ENCODE measurements at places on chromosomes 7 and 10.

GRCh38 chr10:17380888-17381287 lies 73.5 kb downstream of the ST8SIA6 start:
- no peak for DNase-seq

DNA sequence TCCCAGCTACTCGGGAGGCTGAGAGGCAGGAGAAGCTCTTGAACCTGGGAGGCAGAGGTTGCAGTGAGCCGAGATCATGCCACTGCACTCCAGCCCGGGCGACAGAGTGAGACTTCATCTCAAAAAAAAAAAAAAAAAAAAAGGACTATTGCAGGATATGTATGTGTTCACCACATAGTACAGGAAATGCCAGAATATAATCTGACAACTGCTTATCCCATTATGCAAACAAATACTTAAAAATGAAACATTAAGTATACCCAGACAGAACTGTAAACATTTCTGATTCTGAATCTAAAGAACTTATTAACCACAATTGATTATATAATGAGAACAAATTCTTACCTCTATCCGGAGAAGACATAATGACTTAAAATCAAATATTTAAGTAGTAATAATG lies 18.7 kb downstream of the DKK1 start:
- no peak for DNase-seq

DNA sequence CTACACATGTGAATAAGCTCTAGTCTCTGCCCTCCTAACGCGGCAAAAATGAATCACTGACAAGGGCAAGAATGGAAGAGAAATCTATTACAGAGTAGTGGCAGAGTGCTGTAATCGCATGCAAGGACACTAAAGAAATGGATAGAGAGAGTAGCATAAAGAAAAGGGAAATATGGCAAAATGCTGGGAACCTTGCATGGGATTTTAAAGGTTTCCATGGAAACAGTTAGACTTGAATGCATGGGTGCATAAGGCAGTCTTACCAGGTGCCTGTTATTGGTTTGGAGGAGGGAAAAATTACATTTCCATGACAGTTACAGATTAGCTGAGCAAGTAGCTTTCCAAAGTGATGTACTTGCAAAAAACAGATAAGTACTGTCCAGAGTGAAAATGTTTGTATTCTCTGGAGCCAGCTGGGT lies 233.4 kb downstream of the PTN start:
- no peak for DNase-seq

- no peak for DNase-seq
These were observed 374.6 kb downstream of the CALN1 start for GRCh38 chr7:72037516-72037915.

DNA sequence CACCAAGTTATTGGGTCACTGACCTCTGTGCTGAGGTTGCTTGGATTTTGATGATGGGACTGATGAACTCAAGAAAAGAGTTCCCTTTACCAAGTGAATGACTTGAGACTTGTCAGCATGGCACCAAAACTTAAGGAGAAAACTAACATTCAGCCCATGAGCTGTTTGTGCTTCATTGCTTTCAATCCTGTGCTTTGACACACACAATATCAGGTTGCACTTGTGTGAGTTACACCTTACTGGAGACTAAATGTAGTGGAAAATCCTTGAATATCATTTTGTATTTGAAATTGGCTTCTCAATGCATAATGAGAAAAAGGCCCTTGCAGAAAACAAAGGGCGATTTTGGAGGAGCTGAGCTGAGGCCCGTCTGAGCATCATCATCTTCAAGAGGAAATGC lies 2.7 kb downstream of the BAG3 start:
- DNase-seq: no peak

DNA sequence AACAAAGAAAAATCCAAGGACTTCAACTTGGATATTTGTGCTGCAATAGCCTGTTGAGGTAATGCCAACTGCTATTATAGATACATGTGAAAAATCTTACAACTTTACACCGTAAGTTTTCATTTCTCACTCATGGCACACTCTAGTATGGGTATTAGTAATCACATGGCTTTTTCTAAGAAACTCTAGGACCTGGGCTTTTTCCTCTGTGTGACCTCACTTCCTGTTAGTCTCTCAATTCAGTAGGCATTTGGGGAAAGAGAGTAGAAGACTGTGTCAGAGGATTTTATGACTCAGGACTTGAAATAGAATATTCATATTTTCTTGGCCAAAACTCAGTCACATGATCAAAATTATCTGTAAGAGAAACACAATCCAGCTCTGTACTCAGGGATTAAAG lies 1049.9 kb downstream of the REEP3 start:
- DNase-seq: no peak

DNA sequence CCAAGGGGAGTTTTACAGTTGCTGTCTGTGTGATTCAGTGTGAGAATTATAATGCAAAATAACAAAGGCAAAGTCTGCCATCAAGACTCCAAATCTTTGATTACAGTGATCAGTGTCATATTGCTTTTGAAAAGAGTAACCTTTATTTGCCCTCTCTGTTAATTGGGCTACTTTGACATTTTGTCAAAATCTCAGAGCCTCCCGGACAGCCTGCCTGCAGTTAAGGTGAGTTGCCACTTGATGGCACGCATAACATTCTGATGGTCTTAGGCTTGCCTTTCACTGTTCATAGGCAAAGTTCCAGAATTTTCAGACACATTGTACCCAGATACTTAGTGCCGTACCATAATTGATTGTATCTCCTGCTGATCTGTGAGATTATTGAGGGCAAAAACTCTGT lies 253.5 kb downstream of the ABCA13 start:
- no peak for DNase-seq

- no peak for DNase-seq
These were observed 1.3 kb upstream of the SPOCK2 start for GRCh38 chr10:72089618-72090017.

DNA sequence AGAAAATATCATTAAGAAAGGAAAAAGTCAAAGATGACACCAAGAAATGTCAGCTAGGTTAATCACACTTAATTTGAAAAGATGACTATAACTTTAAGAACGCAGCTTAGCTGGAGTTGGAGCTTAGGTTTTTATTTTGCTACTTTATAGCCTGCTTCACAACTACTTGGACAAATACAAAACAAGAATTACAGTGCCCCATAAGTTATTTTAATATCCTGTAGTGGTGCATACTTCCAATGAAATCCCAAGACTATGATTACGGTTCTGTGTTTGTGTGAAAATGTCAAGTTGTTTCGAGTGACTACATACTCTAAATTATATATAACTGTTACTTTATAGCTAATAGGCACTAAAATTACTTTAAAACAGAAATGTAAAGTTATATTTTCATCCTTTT lies 244.6 kb upstream of the MGMT start:
- DNase-seq: no peak

GRCh38 chr10:4527281-4527970 lies 298.6 kb upstream of the AKR1E2 start:
- DNase-seq: no peak

- no peak for DNase-seq
These were observed 25.3 kb downstream of the ZSCAN25 start for GRCh38 chr7:99642027-99642426.

GRCh38 chr7:14179781-14180180 lies 190.3 kb upstream of the ETV1 start:
- no peak for DNase-seq

DNA sequence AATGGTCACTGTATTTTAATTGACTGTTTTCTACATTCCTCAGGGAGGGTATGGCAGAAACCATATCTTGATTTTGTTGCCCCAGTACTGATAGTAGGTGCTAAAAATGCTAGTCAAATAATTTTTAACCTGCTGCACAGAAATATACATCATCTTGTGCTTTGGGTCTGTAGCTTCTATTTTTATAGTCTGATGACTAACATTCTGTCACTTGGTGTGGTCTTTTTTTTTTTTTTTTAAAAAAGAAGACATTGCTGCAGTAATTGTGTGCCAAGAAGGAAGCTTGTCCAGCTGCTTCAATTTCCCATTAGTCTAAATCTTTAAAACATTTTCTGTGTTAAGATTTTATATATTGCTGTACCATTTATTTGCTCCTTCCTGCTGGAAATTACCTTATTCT lies 83.6 kb downstream of the ICA1 start:
- no peak for DNase-seq

GRCh38 chr10:130224228-130224627 lies 88.0 kb downstream of the GLRX3 start:
- no peak for DNase-seq

GRCh38 chr7:157372300-157373232 lies 35.8 kb downstream of the DNAJB6 start:
- DNase-seq: no peak

GRCh38 chr7:27088002-27088922 lies 7.5 kb downstream of the HOXA1 start:
- DNase-seq: no peak

GRCh38 chr10:98417481-98417959 lies 2.5 kb upstream of the PYROXD2 start:
- DNase-seq: no peak

DNA sequence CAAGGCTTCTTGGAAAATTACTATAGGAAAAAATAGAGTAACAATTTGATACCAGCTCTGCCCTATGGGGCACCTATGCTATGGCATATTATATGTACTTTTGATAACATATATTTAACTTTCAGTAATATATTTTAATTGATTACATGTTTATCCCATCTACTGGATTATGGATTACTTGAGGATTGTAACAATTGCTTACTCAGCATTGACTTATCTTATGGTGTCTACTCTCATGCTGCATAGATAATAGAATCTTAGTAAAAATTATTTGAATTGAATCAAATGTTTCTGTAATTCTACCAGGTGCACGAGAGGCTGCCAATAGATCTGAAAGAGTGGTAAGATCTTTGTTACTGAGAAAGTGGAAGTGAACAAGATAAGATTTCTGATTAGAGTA lies 57.8 kb upstream of the CALCR start:
- no peak for DNase-seq

GRCh38 chr10:5317547-5318107 lies 47.1 kb upstream of the UCN3 start:
- DNase-seq: peak; percentile 90

DNA sequence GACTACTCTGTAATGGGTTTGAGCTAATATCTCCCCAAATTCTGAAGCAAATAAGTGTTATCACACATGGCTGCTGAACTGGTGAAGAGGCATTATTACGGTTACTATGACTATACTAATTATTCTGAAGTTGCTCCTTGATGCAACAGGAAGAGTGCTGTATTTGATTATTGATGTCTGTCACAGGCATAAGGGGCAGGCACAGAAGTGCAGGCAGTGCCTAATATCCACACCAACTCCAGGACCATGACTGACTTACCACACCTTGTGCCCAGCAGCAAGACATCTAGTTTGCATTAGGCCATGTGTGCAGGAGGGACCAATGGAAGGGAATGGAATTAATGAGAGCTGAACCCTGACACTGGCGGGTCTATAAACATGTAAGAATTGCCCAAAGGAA lies 62.7 kb downstream of the AMPH start:
- no peak for DNase-seq

GRCh38 chr10:58667658-58668310 lies 155.1 kb downstream of the BICC1 start:
- no peak for DNase-seq

DNA sequence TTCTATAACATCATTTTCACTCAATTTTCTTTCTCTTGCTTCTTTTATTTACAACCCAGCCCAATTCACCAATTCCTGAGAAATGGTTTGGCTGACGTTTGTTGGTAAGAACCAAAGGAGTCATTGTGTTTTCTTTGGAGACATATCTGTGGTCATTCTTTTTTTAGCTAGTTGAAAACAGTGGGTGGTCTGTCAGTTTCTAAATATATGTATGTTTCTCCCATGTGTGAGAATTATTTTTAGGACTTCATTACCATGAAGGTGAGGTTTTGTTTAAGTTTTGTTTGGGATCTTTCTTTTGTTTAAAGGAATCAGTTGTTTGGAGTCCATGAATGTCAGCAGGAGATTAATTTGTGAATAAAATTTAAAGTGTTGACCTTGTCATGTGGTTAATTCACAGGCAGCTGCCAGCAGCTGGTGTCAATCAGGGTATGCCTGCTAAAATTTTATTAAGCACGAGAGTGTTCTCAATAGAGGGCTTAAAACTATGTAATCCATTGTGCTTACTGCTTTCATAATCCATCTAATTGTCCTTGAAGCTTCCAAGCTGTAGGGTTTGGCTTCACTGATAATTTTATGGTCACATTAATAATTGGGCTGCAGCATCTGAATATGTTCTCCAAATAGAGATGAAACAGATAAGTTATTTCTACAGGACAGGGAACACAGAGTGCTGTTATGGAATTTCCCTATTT lies 38.7 kb downstream of the INSYN2A start:
- DNase-seq: no peak

DNA sequence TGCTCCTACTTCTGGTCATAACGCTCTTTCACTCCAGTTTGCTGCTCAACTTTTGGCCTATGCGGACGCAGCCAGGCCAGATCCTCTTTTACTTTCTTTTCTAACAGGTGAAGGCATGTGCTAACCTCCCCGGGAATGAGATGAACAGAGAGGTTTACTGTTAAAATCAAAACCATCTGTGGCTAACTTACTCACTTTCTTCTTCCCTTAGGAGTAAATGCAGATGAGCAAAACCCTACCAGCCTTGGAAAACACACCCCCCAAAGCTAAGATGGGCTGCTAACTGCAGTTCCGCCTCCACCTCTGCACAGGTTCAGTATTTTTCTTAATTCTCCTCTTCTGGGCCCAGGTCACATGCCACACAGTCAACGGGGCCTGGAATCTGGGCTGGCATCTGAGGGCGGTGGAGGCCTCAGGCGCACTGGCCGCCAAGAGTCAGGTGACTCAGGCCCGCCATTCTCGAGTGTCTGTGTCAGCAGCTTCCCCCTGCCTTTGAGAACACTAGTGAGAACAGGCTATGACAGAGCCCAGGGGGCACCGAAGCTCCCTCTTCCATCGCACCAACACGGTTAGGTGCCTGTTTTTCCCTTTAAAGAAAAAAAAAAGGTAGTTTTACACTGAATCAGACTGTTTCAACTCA lies 11.1 kb downstream of the FAM53B start:
- peak; percentile 83 for DNase-seq

DNA sequence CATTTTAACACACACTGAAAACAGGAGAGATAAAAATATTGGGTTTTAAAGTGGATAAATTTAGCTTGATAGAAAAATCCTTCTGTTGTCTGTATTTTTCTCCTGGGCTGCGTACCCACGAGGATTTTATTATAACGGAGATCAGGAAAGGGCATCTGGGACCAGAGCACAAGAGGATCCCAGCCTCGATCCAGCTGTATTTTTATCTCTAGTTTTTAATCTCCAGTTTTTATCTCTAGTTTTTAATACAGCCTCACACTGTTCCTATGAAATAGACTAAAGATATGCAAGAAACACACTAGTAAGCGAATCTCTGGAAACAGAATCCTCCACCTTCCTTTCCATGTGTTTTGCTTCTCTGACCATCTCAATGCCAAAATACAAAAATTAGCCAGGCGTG lies 295.2 kb downstream of the FRMD4A start:
- no peak for DNase-seq

GRCh38 chr7:37211097-37211880 lies 237.4 kb downstream of the ELMO1 start:
- DNase-seq: no peak

DNA sequence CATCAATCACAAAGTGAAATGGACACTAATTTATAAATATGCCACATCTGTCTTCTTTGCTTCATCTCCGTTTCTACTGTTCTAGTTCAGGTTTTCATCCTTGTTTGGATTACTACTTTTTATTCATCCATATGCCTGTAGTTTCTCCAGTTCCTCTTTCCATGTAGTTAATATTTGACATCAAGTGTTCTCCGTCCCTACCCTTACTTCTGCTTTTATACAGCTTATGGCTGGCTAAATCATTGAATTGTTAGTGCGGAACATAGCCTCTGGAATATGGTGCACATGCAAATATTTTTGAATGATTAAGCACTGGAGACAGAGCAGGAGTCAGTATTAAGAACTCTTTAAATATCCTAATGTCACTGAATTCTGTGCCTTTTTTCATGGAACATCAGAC lies 230.0 kb upstream of the PPP1R3A start:
- no peak for DNase-seq

- no peak for DNase-seq
These were observed 71.1 kb downstream of the SAMD9 start for GRCh38 chr7:93046641-93047040.

Measured in activated CD4-positive, alpha-beta T cell treated with anti-CD3 and anti-CD28 coated beads for 48 hours (primary cell).